ENCODE measurements at places on chromosomes 5 and 9.

DNA sequence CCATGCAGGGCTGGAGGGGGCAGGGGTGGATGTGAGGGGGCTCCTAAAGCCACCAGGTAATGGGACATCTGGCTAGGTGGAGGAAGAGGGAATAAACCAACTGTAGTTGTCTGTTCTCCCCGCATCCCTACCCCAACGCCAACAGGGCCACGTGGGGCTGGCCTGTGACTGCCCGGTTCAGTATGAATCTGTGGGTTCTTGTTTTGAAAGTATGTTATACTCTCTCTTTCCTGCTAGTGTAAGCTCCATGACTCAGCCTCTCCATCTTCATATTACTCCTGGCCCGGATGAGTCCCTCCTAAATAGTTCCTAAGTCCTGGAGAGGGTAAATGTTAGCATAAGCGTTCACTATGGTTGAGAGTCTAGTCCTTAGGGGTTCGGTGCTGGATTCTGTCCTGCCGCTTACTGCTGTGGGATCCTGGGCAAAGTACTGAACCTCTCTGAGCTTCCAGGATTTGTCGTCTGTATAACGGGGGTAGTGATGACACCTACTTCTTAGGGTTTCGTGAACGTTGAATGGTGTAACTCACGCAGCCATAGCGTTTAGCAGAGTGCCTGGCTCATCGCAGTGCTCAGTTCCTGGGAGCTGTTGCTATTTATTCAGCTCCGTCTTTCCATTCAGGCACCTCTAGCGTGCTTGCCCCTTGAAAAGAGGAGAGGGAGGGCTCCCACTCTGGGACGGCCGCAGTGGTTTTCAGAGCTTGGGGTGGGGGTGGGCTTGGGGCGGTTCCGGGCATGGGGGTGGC, 28.8 kb downstream of the LHX2 start:
- peaks cover 7% of the 10 kb centered on the region for H3K27me3 ChIP-seq
- DNase-seq, result no peak
- no peak overlapping the region for H3K4me3 ChIP-seq
- H3K36me3 ChIP-seq, result no peaks in the 10 kb centered on the region
- peaks cover 6% of the 10 kb centered on the region for H3K4me1 ChIP-seq

GRCh38 chr5:62432621-62433064, 20.1 kb downstream of the IPO11 start:
- H3K4me1 ChIP-seq, result no peaks in the 10 kb centered on the region
- H3K27ac ChIP-seq, result no peak overlapping the region

DNA sequence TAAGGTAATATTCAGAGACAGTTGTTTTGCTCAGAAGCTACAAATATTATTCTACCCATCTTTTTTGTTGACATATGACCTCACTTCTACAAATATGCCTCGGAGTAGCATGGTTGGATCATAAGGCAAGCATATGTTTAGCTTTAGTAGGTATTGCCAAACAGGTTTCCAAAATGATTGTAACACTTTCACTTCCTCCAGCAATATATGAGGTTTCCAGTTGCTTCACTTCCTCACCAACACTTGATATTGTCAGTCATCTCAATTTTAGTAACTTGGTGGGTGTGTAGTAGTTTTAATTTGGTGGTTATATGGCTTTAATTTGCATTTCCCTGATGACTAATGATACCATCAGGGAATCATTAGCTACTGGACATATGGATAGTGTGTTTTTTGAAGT, 46.7 kb downstream of the TNFSF8 start:
- H3K4me1 ChIP-seq, result no peaks in the 10 kb centered on the region
- no peak overlapping the region for H3K4me3 ChIP-seq
- H3K27ac ChIP-seq, result no peak overlapping the region
- no peaks in the 10 kb centered on the region for H3K36me3 ChIP-seq

GRCh38 chr9:134165357-134166315, 1.3 kb upstream of the RNU6ATAC start:
- no peak overlapping the region for H3K27ac ChIP-seq
- peak; percentile 89 for DNase-seq
- peaks cover 6% of the 10 kb centered on the region for H3K4me1 ChIP-seq
- H3K36me3 ChIP-seq, result no peaks in the 10 kb centered on the region
- no peaks in the 10 kb centered on the region for H3K27me3 ChIP-seq

GRCh38 chr5:103981592-103981991, 419.0 kb upstream of the NUDT12 start:
- no peaks in the 10 kb centered on the region for H3K4me1 ChIP-seq
- no peak overlapping the region for H3K4me3 ChIP-seq
- no peaks in the 10 kb centered on the region for H3K27me3 ChIP-seq
- no peak for DNase-seq
- H3K36me3 ChIP-seq, result no peaks in the 10 kb centered on the region

- H3K27ac ChIP-seq, result no peak overlapping the region
- H3K36me3 ChIP-seq, result peaks cover 4% of the 10 kb centered on the region
- H3K4me3 ChIP-seq, result no peak overlapping the region
- no peaks in the 10 kb centered on the region for H3K27me3 ChIP-seq
Measured at GRCh38 chr9:97425973-97426336, 14.1 kb downstream of the TDRD7 start.

GRCh38 chr9:91182429-91183225, 179.1 kb downstream of the AUH start:
- no peaks in the 10 kb centered on the region for H3K36me3 ChIP-seq
- no peaks in the 10 kb centered on the region for H3K4me1 ChIP-seq
- no peak overlapping the region for H3K27ac ChIP-seq

DNA sequence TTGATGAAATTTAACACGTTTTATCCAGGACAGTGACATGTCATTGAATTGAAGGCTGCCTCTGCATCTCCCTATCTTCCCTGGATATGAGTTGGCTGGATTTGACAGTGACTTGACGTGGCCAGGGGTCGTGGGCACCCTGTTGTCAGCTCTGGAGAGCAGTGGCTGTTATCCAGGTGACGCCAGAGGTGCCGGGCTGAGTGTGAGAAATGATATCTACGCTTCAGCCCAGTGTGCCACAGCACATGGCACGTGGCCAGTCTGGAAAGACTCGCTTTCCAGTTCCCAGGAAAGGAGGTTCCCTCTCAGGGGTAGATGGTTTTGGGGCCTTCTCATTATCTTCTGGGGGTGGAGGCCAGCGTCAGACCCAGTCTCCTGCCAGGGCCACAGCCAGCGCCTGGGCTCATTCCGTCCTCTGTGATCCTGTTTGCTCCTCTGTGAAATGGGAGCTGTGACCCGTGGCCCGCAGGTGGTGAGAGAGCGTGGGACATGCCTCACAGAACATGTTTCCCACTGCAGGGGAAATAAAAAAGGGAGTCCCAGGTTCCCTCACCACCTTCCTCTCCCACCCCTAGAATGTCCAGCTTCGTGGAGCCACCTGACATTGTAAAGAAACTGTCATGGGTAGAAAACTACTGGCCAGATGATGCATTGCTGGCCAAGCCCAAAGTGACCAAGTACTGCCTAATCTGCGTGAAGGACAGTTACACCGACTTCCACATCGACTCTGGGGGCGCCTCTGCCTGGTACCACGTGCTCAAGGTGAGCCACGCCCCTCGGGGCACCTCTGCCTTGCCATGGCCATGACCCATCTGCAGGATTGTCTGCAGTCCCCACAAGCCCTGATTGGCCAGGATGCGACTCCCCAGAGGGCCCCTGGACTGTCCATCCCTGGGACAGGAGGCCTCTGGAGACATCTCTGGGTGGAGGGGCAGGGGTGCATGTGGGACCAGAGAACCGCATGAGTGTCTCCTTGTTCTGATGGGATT, 76.5 kb downstream of the PHF2 start:
- DNase-seq, result peak; percentile 33
- H3K27ac ChIP-seq, result no peak overlapping the region
- H3K4me1 ChIP-seq, result no peaks in the 10 kb centered on the region

DNA sequence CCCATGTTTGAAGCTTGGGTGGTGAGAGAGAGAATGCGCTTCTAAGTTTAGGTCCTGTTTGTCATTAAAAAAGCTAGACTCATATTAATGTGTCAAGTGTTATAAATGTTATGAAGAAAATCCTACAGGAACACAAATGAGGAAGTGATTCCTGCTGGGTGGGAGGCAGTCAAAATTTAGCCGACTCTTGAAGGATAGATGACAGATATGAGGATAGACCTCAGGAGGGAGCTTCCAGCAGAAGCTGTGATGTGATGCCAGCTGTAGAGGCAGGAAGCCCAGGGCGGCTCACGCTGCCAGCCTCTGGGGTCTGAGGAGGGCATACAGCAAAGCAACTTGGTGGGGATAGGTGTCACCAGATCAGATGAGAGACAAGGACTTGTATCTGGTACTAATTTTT, 74.7 kb upstream of the ADAMTS16 start:
- DNase-seq, result no peak
- H3K27ac ChIP-seq, result no peak overlapping the region
- H3K36me3 ChIP-seq, result no peaks in the 10 kb centered on the region
- no peaks in the 10 kb centered on the region for H3K4me1 ChIP-seq
- no peak overlapping the region for H3K4me3 ChIP-seq

DNA sequence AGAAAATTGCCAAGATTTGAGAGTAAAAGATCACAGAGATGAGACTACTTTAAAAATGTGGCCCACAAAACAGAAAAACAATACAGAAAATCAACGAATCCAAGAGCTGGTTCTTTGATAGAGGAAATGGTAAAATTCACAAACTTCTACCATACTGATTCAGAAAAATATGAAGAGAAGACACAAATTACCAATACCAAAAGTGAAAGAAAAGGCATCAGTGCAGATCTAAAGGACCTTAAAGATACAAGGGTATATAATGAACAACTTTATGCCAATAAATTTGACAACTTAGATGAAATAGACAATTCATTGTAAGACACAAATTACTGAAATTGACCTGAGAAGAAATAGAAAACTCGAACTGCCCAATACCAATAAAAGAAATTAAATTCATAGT, 24.4 kb upstream of the SLC1A1 start:
- DNase-seq, result no peak
- H3K27ac ChIP-seq, result no peak overlapping the region
- no peak overlapping the region for H3K4me3 ChIP-seq
- H3K27me3 ChIP-seq, result no peaks in the 10 kb centered on the region
- H3K4me1 ChIP-seq, result no peaks in the 10 kb centered on the region
- no peaks in the 10 kb centered on the region for H3K36me3 ChIP-seq

Data from kidney (tissue), 22 donors.